Gastroesophageal sphincter (tissue), 4 donors: ENCODE measurements at places on chromosomes 4 and X.

- ATAC-seq, result no peak
Measured at GRCh38 chrX:71215338-71215912, 7.6 kb upstream of the GJB1 start.

GRCh38 chr4:89625599-89626293, 211.2 kb downstream of the SNCA start:
- ATAC-seq, result no peak

DNA sequence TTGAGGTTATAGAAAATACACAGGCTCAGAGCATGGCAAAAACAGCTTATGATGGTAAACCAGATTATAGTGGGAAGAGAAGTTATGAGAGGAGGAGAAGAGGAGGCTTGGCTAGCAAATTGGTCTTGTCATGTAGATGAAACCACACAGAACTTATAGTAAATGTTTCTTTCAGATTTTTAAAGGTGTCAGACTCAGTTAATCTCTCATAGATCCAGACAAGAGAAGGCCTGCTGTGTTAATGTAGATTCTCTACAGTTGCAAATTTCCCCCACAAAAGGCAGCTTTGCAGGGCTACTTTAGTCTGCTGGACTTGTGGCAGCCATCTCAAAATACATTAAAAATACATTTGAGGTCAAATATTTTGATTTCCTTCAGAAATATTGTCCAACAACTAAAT, 1731.7 kb downstream of the ARAP2 start:
- ATAC-seq, result no peak

DNA sequence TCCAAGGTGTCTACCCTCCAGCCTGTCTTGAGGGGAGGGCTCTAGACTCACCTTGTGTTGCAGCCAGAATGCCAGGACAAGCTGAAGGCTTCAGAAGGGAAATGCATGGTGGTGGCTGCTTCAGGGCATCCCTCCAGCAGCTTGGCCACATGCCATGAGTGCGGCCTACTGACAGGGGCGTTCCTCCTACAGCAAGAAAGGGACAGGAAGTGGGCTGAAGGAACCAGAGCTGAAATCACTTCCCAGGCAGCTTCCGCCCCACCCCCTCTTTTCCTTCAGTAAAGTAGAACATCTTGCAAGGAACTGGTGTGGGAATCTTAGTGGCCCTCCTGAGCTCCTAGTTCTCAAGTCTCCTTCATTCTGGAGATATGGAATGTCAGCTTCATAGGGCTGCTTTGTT, 167.5 kb upstream of the DGKK start:
- ATAC-seq, result no peak

DNA sequence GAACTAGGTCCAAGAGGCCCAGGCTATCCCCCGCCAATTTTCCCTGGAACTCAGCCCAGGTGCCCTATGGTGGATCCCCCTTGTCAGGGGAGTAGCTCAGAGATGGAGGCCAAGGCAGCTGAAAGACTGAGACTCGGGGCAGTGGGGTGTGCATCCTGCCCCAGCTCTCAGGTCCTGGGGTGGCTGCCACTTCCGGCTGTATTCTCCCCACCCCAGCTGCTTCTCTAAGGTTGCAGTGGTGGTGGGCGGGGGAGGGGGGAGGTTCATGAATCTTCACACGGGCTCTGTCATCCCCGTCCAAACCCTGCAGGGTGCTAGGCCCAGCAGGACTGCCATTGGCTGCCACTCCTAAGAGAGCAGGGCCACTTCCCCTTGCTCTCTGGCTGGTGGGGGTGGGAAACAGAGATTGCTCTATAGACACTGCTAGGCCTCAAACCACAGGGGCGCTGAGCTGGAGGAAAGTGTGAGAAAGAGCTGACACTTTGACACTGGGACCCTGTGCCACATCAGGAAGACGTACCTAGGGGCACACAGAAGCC, 1.5 kb downstream of the SASH3 start:
- no peak for ATAC-seq

DNA sequence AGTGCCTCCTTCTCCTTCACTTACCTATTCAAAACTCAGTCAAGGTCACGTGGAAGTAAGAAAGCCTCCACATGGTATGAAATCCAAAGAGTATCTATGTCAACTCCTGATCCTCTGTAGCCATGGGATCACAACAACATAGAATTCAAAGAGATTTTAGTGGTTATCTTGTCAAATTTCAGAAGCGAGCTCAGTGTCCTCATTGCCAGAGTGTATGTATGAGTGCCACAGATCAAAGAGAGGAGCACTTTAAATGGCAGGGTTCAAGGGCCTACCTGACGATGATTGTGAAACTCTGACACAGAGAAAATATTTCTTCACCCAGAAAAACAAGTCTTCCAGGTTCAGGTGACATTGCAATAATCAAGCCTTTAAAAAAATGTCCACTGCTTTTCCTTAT, 1.2 kb upstream of the ACE2 start:
- no peak for ATAC-seq

- no peak for ATAC-seq
Measured at GRCh38 chr4:20433097-20433705, 181.5 kb downstream of the SLIT2 start.
